ENCODE measurements at places on chromosomes 2 and 18.

DNA sequence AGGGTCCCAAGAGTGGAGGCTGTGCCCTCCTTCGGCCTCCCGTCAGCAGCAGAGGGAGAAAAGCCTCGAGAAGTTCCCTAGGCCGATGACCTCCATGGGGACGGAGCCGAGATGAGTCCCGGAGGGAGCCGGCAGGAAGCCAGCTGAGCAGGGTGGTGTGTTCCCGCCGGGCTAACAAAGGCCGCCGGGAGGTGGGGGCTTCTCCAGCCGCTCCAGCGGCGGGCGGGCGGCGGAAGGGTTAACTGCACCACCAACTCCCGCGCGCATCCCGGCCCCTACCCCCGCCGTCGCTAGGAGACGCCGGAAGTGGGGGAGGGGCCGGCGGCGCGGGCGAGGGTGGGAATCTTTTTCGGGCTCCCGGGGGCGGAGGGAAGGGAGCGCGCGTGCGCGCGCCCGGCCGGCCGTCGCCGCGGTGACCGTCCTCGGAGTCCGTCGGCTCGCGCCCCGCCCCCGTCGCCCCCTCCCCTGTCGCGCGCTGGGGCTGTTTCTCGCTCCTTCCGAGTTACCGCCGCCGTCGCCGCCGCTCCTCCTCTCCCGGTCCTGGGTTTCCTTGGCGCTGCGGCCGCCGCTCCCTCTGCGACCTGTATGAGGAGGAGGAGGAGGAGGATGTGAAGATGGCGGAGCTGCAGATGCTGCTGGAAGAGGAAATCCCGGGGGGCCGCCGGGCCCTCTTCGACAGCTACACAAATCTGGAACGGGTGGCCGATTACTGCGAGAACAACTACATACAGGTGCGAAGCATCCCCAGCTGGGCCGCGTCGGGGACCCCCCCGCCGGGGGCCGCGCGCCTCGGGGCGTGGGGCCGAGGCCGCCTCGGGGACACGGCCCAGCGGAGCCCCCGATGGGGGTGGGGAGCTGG, at the start of gene ABI2:
Gene ABI2 (plus strand): TSS at position 494 of the 859 bp plus-strand sequence. CDS start 121 bp downstream, at position 615.
- peak; percentile 54 for DNase-seq

DNA sequence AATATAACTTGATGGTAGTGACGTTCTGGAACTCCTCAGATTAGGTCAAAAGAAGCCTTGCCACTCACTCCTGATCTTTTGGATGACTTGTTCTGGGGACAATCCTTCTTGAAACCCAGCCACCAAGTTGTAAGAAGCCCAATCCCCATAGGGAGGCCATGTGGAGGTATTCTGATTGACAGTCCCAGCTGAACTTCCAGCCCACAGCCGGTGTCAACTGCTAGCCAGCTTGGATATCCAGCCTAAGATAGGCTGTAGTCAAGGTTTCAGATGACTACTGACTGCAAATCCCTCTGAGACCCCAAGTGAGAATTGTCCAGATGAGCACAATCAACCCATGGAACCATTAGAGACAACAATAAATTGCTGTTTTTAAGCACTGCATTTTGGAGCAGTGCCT, 31.4 kb downstream of the EIF2AK2 start:
- DNase-seq, result no peak

DNA sequence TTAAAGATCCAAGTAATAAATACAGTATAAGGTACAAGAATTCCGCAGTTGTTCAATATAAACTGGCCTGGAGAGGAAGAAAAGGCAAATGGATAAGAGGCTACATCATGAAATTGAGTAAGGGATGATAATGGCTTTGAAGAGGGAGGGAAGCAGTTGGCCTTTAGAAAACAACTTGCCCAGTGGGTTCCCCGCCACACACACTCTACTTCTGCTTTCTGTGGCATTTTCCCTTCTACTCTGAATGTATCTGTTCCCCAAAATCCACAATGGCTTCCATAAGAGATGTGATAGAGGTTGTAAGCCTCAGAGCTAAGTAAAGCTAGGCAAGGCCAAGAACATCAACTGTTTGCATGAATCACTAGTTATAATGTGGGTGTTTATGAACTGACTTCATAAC, 221.3 kb downstream of the MBD2 start:
- DNase-seq, result no peak

GRCh38 chr2:11032396-11032795, 120.7 kb downstream of the KCNF1 start:
- DNase-seq, result no peak

DNA sequence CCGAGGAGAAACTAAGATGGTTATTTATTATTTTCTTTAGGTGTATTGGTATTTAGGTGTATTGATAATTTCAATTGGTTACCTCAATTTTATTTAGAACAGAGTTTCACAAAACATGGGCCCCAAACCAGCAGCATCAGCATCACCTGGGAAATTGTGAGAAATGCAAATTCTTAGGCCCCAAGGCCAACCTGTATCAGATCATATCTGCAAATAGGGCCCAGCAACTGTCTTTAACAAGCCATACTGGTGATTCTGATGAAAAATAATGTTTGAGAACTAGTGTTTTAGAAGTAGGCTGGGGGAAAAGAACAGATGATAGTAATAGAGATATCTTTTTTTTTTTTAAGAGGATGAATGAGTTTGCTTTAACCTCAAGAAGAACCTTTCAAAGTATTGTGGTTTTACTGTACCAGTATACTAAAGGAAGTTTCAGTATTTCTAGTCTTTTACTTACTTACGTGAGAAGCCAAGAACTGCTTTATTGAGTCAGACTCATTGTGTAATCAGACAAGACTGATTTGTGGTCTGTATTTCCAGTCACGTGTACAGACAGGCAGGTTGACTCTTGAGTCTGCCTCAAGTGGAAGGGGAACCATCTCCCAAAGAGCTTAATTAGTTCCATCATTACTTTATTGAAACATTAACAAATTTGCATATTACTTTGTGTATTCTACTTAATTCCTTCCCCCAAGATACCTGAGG, 60.4 kb upstream of the GAREM1 start:
- DNase-seq, result no peak

Measured in activated CD4-positive, alpha-beta T cell treated with anti-CD3 and anti-CD28 coated beads, Interleukin-2, amount 50 U/mL, for 24 hours (primary cell).